NCI-H1930 (cell line): ENCODE measurements at places on chromosomes 7 and 10.

- DNase-seq = no peak
These were observed 22.4 kb downstream of the MTURN start for GRCh38 chr7:30157204-30157603.

GRCh38 chr10:30821261-30821993 is 191.9 kb upstream of the LYZL2 start:
- no peak for DNase-seq

GRCh38 chr7:5295039-5296014 is 12.6 kb downstream of the SLC29A4 start:
- DNase-seq = no peak

- no peak for DNase-seq
These were observed 9.5 kb upstream of the C10orf71 start for GRCh38 chr10:49289480-49289879.

DNA sequence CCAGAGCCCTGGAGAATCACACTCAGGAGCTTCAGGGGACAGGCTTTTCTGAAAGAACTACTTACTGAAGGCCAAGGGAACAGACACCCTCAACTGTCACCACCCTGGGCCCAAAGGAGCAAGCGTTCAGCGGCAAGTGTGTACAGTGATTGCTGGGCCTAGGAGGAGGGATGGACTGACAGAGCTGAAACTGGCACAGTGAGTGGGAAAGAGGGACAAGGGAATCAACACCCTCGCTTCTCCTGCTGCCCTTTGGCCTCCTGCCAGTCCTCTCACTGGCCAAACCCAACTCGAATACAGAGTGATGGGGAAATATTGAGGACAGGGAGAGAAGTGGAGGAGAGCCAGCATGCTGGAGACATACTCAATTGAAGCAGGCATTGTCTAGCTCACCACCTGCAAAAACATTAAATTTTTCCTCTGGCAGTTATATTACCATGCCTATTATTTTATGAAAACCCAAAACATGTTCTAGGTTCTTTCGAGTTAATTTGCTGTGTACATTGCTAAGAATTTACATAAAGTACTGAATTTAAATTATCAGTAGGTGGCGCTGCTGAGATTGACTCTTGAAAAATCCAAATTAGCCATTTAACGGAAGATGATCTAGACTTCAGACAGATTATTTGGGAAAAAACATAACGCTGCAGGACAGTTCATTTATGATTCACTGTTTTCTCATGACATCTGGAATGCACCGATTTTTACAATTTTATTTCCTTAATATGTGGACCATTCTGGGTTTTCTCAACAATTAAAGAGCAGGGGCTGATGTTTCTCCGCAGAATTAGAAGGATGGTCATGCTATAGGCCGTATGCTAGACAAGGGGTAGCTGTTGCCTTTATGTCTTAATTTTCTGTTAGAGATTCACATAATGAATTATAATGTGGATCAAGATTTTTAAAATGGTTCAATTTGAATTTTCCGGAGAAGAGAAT is 14.7 kb upstream of the TMEM236 start:
- DNase-seq = no peak

GRCh38 chr10:88385601-88386203 is 197.4 kb downstream of the RNLS start:
- no peak for DNase-seq

DNA sequence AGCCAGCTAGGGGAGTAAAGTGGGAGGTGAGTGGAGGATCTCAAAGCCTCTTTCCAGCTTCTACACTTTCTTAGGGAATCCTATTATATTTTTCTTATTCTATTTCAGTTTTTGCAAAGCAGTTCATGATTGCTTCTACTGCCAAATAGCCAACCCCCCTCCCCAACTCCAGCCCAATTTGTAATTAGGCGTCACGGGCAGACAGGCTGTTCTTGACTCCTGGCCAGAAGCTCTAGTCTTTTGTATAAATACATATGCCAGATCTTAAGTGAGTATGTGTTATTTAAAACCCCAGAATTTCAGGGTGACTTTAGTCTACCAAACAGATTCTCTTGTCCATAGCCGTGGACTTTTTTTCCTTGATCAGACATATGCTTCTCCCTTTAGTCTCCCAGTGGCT is 255.2 kb downstream of the BUB3 start:
- no peak for DNase-seq

GRCh38 chr7:2757361-2757903 is 69.4 kb downstream of the AMZ1 start:
- no peak for DNase-seq

DNA sequence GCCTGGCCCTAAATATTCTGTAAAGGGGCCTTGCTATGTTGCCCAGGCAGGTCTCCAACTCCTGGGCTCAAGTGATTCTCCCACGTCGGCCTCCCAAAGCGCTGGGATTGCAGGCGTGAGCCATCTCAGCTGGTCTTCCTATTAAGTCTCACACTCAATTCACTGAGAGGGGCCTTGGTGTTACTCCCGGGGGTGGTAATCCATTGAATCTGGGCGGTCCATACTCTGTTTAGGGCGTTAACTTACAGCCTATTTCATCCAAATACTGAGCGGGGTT is 665 bp upstream of the SRRT start:
- DNase-seq = no peak

DNA sequence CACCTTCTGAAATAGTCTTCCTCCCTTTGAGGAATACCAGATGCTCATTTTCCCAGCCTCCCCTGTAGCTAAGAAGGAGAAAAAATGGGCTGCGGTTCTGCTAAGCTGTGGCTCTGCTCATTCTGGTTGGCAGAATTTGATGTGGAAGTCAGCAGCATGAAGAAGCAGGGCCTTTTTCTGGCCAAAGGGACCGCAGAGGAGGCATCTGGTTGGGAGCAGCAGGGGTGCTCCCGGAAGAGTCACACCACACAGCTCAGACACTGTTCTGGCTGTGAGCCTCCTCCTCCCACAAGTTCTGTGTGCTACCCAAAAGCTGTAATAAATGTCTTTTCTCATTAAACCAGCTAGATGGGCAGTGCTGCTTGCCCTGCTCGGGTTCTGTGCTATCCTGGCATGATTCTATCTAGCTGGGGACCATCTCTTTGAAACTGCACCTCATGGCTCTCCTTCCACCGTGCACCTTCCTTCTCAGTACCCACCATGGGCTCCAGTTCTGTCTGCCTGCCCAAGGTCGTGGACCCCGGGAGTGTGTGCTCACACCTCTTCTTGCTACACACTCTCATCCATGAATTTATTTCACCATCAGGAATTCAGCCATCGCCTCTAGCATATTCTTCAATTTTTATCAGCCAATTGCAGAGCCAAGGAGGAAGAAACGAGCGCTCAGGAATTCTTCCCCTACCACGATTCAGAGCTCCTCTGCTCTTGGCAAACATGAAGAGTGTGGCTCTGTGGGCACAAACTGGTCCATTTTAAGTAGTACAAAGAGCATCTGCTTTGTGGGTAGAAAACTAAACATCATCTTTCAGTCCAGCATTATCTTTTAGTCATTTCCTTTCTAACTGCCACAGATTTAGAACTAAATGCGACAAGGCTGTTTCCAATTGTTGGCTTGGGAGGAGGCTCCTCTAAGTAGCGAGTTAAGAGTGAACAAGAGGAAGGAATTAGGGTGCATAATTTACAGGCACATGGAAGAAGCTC is 76.9 kb downstream of the FAM171A1 start:
- no peak for DNase-seq

DNA sequence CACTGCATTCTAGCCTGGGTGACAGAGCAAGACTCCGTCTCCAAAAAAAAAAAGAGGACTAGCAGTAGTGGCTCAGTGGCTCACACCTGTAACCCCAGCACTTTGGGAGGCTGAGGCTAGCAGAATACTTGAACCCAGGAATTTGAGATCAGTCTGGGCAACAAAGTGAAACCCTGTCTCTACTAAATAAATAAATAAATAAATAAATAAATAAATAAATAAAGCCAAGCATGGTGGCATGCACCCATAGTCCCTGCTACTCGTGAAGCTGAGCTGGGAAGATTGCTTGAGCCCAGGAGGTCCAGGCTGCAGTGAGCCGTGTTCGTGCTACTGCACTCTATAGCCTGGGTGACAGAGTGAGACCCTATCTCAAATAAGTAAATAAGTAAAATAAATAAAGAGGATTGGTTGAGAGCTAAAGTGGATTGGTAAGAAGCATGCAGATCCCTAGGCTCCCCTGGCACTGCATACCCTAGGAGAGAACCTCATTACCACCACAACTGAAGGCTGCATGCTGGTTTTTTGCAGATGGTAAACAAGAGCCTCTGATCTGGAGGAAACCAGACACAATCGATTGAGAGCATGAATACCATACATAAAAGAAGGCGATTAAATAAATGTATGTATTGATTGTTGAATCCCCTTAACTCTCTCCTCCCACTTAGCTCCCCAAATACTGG is 163.2 kb downstream of the REEP3 start:
- DNase-seq = no peak

- no peak for DNase-seq
These were observed 99.5 kb downstream of the VTI1A start for GRCh38 chr10:112546474-112546873.

- DNase-seq = no peak
These were observed 484.0 kb upstream of the GALNT17 start for GRCh38 chr7:70647801-70648498.
